ENCODE measurements at places on chromosomes 5 and 9.

- DNase-seq, result no peak
Measured at GRCh38 chr9:86488794-86489193, 134.6 kb upstream of the TUT7 start.

DNA sequence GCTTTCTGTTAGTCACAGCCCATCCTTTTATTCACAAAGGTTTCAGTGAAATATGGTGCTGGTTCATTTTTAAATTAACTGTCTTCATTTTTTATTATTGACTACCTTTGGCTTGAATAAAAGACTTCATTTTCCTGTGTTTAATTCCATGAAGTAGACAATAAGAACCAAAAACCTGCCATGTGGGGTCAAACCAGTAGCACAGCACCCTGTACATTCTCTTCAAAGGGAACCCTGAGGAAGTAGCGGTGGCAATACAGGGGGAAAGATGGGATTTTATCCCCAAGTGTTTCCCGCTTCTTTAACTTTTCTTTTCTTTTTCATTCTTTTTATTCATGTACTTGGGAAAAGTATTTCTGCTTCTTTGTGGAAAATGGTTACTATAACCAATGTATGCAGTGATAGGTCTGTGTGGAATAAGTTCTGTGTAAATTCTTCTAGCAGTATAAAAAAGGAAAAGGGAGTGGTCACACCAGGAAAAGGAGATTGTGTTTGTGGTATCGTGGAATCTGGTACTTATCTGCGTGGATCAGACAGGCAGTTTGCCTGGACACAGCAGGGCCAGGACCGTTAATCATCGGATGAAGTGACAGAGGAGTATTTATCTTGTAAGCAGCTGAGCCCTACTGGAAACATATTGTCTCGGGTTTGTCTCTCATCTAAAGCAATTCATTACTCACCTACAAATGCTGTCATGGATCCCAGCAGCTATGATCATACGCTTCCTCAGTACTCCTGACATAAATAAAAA, 94.2 kb downstream of the PPIC start:
- DNase-seq, result no peak

- no peak for DNase-seq
Measured at GRCh38 chr9:120723565-120723964, 9.3 kb upstream of the MEGF9 start.

DNA sequence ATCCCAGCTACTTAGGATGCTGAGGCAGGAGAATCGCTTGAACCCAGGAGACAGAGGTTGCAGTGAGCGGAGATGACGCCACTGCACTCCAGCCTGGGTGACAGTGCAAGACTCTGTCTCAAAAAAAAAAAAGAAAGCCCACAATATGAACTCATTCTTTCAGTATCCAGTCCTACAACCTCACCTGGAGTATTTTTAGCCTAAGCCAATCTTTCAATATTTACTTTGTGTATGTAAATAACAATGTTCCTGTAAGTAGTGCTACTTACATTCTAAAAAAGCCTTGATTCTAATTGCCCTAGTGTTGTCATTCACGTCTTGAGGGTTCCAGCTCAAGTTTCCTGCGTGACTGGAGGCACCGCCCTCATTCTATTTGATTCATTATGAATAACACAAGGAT, 62.0 kb downstream of the BHMT start:
- no peak for DNase-seq

DNA sequence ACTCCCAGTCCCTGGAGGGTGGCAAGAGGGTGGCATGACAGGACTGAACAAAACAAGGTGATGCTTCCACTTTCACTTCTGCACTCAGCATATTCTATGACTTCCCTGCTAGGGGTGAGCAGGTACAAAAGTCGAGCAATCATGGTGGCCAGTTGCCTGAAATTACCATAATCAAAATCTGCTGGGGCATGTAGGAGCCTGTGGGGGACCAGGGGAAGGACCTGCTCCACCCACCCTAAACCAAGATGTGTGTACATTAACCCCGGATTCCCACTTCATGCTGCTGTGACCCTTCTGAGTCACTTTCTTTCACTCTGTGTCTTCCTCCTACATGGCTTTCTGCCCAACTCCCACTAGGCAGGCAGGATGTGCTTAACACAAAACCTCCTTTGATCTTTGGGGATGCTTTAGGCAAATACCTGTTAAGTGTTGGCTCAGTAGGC, 73.3 kb upstream of the PHF24 start:
- DNase-seq, result no peak

DNA sequence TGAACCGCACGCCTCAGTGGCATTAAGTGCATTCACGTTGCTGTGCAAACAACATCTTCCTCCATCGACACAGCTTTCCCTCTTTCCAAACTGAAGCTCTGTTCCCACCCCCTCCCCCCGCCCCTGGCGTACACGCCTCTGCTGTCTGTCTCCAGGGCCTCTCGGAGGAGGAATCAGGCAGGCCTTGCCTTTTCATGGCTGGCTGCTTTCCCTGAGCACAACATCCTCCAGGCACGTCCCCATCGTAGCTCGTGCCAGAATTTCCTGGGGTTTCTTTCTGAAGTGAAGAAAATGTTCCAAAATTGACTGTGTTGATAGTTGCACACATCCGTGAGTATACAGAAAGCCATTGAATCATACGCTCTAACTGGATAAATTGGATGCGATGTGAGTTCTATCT, 22.3 kb upstream of the TMEM250 start:
- DNase-seq, result no peak

- no peak for DNase-seq
Measured at GRCh38 chr5:180441564-180442051, 52.6 kb upstream of the CNOT6 start.

DNA sequence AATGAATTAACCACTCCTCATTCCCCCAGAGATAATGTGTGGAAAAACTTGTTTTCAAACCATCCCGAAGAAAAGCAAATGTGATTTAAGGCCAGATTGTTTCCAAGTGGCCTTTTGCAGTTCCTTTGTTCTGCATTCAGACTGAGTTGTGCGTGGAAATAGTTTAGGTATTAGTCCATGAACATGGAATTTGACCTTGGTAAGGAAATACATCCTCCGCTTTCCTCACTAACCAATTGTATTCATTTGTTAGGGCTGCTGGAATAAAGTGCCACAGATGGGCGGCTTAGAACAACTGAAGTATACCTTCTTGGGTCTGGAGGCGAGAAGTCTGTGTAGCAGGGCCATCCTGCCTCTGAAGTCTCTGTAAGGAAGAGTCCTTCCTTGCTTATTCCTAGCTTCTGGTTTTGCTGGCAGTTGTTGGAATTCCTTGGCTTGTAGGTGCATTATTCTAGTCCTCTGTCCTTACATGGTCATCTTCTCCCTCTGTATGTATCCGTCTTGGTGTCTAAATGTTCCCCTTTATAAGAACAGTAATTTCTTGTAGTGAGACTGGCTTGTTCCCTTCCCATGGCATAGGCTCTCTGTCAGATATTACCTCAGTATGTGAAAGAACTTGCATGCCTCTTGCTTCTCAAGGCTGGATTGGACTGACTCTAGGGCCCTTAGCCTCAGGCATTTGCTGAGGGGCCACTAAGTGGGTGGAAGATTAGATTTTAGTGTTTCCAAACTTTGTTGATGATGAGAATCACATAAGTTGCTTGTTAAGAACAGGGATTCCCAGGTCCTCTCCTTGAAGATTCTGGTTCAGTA, 53.9 kb downstream of the RAI14 start:
- DNase-seq, result no peak

DNA sequence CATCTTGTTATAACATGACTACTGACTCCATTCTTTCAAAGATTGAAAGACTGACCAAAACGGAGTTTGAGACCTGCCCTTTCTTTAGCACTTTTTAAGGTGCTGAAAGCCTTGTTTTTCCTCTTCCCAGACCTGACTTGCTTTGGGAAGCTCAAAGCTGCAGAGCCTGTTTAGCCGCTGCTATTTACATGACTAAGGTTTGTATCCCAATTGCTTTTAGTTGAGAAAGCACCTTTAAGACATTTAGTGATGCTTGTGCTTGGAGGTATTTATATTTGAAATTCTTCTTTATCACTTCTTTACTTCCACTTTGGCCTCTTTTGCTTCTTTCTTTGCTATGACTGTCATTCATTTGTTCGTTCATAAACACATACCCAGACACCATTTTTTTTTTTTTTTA, 182.6 kb upstream of the ELL2 start:
- no peak for DNase-seq

- no peak for DNase-seq
Measured at GRCh38 chr5:17180864-17181723, 36.3 kb upstream of the BASP1 start.

DNA sequence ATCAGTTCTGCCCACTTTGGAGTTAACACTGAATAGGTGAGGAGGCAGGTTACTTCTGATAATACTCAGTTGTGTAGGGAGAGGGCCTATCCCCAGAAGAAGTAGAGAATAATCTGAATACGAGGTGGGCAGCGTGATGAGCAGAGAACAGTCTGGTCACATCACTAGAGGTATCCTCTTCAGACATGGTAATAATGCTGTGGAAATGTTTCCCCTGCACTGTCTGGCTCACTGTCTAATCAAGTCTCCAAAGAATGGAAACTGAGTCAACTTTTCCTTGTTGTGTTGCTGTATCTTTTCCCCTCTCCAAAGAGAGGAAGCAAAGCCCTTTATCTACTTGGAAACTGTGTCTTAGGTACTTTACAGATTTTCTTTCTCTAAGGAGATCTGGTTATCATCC, 110.9 kb upstream of the ANKRD55 start:
- no peak for DNase-seq

- no peak for DNase-seq
Measured at GRCh38 chr5:33470544-33470943, 29.8 kb downstream of the TARS1 start.

DNA sequence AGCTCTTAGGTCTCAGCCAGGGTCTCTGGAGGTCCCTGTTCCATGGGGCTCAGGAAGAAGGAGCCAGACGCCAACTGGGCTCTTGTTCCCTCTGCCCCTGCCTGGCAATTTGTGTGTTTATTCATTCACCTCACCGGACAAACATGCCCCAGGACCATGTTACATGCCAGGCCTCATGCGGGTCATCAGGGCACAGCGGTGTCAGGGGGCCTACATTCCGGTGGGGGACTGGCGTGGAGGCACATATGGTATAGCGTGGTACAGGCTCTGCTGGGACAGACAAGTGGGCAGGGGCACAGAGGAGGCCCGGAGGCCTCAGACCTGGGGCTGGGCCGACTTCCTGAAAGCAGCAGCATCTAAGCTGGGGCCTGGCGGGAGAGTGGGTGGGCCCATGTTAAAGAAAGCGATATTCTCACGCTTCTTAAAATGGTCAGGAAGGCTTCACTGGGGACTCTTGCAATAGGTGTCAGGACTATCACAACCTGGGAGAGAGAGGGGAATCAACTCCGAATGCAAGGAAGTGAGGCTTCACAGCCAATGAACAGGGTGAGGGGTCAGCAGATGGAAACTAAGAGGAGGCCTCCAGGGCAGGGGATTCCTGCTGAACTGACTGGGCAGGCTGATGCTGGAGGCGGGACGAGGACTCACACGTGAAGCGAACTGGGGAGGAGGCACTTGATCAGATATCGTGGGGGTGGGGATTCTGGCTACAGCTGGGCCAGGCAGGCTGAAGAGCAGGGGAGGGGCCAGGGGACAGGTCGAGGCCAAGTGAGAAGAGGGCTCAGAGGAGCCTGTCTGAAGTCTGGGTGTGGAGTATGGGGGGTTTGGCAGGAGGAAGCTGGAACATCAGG, 41.9 kb downstream of the NCS1 start:
- DNase-seq, result no peak

- DNase-seq, result no peak
Measured at GRCh38 chr5:142618130-142618523, 67.8 kb downstream of the FGF1 start.

- DNase-seq, result no peak
Measured at GRCh38 chr9:137918331-137919094, 40.9 kb downstream of the CACNA1B start.

- peak; percentile 73 for DNase-seq
Measured at GRCh38 chr5:134086943-134087305, 27.6 kb upstream of the TCF7 start.

GRCh38 chr5:146475190-146475780, 28.2 kb downstream of the TCERG1 start:
- no peak for DNase-seq

DNA sequence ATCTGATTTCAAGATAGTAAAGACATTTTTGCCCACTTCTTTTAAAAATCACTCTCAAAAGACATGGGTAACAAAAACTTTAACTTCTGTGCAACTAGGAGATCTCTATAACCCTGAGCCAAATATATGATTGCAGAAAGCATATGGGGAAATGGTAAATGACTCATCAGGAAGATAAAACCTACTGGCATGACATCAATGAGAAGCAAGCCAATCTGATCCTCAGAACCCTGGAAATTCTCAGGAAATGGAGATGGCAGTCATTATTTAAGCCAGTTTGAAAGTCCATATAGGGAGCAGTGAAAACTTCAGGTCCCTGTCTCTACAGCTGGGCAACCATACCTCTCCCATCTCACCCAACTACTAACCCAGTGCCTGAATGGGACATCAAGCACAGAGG, 249.7 kb upstream of the NREP start:
- DNase-seq, result no peak

DNA sequence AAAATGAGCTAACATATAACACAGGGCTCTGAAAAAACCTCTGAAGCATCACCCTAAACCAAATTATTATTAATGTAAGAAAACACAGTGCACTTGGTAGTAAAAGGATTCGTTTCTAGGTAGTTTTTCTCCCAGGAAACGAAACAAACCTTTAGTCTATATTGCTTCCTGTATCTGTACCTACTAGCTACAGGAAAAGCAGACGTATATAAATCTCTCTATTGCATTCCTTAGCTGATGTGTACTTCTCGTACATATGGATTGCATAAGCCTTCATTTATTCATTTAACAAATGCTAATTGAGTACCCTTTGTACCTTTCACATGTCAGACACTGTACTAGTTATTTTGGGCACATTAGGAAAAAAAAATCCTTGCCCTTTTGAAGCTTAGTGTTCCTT, 85.0 kb upstream of the RASA1 start:
- DNase-seq, result no peak

- DNase-seq, result no peak
Measured at GRCh38 chr5:124000538-124000937, 488.6 kb downstream of the CSNK1G3 start.

DNA sequence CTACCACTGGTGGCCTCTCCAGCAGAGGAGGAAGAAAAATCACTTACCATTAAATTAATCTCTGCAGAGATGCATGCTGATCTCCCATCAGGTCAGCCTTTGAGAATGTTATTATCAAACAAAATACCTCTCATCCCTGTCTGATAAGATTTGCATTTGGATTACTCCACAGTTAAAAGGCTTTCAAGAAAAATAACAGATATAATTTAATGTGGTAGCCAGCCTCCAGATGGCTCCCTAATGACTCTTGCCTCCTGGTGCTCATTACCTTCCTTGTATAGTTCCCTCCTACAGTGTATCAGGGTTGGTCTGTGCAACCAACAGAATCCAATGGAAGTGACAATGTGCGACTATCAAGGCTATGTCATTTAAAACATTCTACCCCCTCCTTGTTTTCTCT, 63.6 kb upstream of the TNPO1 start:
- DNase-seq, result no peak

DNA sequence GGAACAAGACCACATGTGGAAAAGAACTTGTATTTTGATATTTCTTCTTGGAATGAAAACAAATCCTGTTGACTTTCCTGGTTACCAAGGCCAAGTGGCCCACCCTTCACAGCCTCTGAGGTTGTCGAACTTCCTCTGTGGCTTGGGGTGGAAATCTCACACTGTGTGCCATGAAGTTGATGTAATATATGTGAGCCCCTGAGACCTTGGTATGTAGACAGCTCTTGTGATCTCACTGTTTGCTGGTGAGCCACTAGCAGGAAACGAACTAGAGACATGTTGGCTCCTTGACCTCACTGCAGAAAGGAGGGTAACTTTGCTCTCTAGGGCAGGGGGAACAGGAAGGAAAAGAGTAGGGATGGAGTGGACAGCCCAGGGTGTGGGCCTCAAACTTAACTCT, 159.4 kb downstream of the ARHGAP26 start:
- DNase-seq, result no peak
